ENCODE measurements at places on chromosomes 16 and 17.

- DNase-seq = no peak
Observed at GRCh38 chr16:87960852-87961251, 9.6 kb downstream of the BANP start.

- no peak for DNase-seq
Observed at GRCh38 chr16:8763083-8763482, 34.4 kb downstream of the TMEM186 start.

- DNase-seq = no peak
Observed at GRCh38 chr17:44782326-44782850, 23.6 kb downstream of the ADAM11 start.

DNA sequence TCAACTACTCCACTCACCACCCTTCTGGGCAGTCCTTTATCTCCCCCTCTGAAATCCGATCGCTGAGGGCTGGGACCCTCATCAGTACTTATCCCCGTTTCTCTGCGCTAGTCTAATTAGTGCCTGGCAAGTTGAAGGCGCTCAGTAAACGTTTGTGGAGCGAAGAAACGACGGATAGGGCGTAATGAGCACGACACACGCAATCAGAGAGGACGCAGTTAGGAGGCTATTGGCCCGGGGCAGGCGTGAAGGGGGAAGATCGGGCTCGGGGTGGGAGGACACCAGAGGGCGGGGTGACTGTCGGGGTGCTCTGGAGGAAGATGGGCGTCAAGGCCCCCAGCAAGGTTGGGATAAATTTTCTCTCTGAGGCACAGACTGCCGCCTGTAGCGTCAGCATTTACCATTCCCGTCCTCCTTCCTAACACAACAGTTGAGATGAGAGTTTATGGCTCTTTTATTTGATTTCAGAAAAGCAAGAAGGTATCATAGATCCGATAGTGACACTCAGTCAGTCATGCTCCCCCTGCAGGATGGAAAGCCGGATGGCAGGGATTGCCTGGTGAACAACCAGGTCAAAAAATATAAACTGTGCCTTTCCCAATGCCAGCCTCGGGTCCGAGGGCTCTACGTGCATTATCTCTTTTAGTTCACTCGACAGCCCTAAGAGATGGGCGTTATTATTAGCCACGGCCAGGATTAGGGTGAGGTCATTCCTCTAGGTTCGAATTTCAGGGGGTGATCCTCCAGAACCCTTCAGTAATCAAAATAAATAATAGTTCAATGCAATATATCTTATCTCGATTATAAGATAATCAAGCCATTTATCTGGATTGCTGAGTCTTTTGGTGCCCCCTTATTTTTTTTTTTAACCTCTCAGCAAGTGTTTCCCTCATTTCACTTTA lies 9.5 kb upstream of the ARL4D start:
- no peak for DNase-seq

DNA sequence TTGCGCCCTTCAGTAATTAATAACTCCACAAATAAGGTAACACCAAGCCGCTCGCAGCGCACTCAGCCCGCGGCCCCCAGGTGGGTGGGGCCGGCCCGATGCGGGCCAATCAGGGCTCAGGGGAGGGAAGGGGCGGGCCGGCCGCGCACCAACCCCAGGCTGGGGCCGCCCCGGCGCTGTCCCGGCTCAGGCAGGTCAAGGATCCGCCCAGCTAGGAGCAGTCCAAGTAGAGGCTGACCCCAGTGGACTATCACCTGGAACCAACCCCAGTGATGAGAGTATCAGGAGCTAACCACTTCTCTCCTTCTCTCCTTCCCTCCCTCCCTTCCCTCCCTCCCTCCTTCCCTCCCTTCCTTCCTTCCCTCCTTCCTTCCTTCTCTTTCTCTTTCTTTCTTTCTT lies 110.8 kb downstream of the C16orf78 start:
- peak; percentile 12 for DNase-seq

GRCh38 chr16:17423221-17423620 lies 47.5 kb downstream of the XYLT1 start:
- no peak for DNase-seq

GRCh38 chr16:66261826-66262225 lies 104.7 kb upstream of the CDH5 start:
- no peak for DNase-seq

- no peak for DNase-seq
Observed at GRCh38 chr16:72112906-72113615, 19.4 kb downstream of the DHX38 start.

GRCh38 chr16:106623-107324 lies 28.7 kb downstream of the MPG start:
- DNase-seq = peak; percentile 41

GRCh38 chr17:30824002-30824355 lies 513 bp downstream of the CRLF3 start:
- DNase-seq = no peak

- DNase-seq = no peak
Observed at GRCh38 chr17:8277317-8277716, 11.2 kb upstream of the RANGRF start.

DNA sequence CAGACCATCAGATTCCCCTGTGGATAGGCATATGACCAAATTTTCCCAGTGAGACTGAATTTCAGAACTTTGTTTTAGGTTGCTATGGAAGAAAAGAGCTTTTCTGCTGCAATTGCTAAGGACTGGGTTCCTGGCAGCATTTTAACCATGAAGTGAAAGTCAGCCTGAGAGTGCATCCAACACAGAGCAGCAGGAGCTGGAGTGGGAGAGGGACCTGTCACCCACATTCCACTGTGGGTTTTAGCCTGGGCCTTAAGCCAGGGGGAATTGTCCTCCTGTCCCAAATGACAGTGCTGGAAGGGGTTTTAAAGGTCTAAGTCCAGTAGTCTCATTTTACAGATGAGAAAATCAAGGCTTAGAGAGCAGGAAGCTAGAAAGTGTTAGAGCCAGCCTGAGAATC lies 203.5 kb upstream of the N4BP1 start:
- DNase-seq = no peak

GRCh38 chr16:86031141-86031678 lies 132.2 kb downstream of the IRF8 start:
- no peak for DNase-seq

DNA sequence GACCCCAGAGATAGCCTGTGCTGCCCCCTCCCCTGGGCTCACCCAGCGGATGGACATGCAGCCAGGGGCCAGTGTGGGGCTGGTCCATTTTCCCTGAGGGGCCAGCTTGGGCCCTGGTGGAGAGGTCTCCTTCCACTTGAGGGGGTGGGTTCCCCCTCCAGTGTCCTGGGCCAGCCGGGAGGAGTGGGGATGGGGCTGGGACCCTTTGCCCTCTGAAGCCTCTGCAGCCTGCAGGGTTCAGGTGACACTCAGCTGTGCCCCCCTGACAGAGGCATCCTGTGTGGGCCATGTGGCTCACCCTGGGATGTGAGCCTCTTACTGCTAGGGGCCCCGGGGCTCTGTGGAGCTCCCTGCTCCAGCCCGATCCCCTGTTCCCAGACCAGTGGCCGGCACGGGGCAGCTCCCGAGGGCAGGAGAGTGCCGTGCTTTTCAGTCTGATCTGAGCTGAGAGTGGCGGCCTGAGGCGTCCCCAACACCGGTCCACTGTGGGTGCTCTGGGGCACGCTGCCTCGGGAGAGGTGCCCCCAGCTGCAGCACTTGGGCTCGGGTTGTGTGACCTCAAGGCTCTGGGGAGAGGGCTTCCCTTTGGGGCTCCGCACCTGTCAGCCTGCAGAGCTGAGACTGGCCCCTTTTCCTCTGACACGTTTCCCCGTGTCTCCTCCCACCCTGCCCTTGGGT lies 439 bp upstream of the GNG13 start:
- DNase-seq = no peak

DNA sequence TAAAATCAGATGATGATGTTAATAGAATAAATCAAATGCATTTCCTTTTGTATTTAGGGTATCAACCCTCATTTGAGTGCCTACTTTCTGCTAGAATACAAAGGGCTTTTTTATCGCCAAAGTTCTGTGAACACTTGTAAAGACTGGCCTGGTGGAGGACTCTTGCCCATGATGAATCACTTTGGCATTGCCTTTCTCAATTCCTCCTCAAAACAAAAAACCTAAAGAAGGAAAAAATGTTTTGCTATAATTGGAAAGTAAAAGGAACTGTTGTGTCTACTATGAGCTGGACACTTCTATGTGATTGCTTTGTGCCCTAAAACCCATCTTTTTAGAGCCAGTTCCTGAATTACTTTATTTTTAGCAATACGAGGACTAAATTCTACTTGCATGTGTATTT lies 13.0 kb upstream of the DHRS11 start:
- DNase-seq = no peak

GRCh38 chr16:24689128-24689527 lies 40.3 kb upstream of the TNRC6A start:
- no peak for DNase-seq

- no peak for DNase-seq
Observed at GRCh38 chr16:67486805-67487204, 3.5 kb upstream of the AGRP start.

DNA sequence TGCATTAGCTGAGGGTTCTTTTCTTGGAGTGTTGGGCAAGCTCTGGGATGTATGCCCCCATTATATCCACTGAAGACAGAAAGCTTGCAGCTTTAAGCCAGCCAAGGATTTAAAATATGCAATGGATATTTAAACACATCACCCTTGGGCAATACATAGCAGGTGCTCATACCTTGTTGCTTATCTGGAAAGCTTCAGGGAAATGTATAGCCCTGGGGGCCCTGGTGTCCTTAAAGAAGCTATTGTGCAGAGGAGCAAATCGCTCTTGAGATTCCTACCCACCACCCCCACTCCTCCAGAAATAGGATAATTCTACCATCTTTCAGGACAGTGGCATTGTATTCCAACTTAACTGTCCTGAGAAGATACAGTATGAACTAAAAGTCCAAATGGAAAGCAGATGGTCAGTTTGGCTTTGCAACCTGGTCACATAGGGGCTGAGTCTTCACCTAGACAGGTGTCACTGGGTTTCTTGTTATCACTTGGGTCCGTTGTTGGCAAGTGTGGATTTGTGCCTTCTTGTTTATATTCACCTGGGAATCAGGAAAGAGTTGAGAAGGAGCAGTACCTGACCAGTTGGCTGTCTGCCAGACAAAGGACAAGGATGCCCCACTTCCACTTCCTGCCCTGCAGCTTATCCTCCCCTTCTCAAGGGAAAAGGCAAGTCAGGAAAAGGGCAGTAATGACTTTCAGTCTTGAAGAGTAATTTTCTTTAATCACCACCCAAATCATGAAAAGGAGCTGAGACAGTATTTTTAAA lies 3.4 kb downstream of the ANKRD40CL start:
- no peak for DNase-seq

DNA sequence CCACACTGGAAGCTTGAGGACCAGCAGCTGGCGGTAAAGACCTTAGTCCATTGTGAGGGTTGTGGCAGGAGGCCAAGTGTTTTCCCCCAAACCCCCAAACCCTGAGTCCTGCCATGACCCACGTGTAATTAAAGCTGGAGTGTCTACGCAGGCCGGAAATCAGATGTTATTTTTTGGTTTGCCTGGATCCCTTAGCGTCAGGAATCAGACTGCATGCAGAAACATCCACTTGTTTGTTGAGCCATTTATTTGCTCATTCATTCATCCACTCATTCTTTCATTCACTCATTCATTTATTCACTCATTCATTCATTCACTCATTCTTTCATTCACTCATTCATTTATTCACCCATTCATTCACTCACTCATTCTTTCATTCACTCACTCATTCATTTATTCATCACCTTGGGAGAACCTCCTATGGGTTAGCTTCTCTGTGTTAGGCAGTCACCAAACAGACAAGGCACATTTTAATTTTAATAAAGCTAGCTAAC lies 313.1 kb downstream of the MAF start:
- no peak for DNase-seq

GRCh38 chr17:60630352-60630751 lies 30.4 kb downstream of the PPM1D start:
- no peak for DNase-seq

GRCh38 chr16:65386672-65387071 lies 264.8 kb upstream of the CDH11 start:
- no peak for DNase-seq

DNA sequence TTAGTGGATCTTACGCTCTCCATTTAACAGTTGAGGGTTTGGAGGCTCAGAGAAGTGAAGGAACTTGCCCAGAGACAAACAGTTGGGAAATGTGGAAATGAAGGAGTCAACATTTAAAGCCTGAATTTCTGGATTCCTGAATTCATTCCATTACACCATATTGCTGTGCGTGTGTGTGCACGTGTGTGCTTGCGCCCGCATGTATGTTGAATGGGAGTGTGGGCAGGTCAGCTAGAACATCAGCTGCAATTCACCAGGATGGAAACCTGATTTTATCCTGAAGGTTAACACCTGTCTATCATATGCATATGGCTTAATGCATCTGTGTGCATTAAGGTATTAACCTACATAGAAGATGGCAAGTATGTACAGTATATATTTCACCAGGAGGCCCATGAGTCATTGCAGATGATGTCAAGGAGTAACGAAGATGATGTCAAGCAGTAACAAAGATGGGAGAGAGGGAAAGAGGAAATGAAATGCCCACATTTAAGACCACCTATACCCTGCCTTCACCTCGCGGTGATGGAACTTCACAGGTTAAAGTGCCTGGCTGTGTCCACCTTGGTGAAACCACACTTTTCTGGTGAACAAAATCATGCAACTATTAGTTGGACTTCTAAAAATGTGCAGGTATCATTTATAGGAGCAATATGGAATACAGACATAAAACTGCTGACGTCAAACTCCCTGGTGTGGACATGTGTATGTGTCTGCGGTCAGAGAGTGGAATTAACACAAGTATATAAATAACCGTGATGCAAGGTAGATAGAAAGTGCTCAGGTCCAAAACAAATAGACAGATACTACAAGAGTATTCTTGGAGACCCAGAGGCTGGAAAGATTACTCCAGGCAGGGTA lies 832 bp upstream of the ADAP2 start:
- no peak for DNase-seq

DNA sequence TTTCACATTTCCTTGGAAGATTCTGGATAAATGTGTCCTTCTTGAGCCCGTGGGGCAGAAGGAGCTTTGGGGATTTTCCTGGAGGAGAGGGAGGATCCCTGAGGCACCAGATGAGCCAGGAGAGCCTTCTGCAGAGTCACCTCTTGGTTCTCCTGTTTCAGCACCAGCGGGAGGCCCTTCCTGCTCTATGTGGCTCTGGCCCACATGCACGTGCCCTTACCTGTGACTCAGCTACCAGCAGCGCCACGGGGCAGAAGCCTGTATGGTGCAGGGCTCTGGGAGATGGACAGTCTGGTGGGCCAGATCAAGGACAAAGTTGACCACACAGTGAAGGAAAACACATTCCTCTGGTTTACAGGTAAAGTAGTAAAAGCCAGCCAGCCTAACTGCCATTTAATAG lies 77.1 kb downstream of the ARSG start:
- DNase-seq = no peak

GRCh38 chr17:41539071-41539492 lies 11.0 kb upstream of the KRT19 start:
- no peak for DNase-seq

DNA sequence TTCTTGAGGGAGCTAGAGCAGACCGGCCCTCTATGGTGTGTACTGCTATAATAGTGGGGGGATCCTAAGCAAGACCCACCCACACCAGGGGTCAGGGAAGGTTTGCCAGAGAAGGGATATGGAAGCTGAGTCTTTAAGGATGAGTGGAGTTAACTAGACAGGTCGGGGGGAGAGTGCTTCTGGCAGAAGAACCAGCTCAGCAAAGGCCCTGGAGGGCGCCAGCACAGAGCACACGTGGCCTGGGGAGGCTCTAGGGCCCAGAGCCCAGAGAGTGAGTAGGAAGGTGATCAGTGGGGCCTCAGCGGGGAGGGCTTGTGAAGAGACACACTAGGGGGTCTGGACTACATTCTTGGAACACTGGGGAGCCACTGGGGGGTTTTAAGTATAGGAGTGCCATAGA lies 21.1 kb downstream of the NGFR start:
- no peak for DNase-seq

- no peak for DNase-seq
Observed at GRCh38 chr16:87340198-87340597, 23.0 kb upstream of the C16orf95 start.
